ENCODE measurements at places on chromosomes 3 and 15.

DNA sequence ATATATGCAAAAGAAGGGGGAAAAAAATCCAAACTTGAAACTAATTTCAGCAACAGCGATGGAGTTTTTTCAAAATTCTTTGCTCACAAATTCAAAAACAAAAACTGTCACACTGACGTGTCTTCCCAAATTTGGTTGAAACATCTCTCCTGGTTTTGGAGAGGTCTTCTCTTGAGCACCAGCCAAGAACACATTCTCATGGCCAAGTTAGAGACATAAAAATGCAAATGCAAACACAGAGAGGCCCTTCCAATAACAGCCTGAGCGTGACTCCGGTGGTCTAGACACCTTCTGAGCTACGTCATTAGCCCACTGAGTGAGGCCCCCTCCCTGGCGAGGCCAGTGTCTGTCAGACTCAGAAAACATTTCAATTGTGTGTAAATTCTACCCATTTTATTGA lies 436.0 kb upstream of the PROK2 start:
- DNase-seq, result no peak

- no peak for DNase-seq
Measured at GRCh38 chr15:78749831-78750230, 61.4 kb downstream of the ADAMTS7 start.

- DNase-seq, result no peak
Measured at GRCh38 chr3:64398476-64398875, 173.2 kb upstream of the PRICKLE2 start.

DNA sequence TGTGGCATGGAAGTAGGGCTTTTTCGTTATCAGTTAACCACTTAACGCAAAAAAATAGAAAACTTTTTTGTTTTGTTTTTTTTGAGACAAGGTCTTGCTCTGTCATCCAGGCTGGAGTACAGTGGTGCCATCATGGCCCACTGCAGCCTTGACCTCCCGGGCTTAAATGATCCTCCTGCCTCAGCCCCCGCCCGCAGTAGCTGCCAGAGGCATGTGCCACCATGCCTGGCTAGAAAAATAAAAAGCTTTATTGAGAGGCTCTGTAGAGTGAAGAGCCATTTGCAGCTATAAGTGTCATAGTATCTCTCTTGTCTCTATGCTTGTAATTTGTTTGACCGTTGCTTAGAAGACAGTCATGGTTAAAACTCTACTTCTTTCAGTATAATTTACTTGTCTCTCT lies 13.5 kb downstream of the PPP4R2 start:
- DNase-seq, result no peak
